Sigmoid colon (tissue), 7 donors: ENCODE measurements at places on chromosomes 16 and 17.

DNA sequence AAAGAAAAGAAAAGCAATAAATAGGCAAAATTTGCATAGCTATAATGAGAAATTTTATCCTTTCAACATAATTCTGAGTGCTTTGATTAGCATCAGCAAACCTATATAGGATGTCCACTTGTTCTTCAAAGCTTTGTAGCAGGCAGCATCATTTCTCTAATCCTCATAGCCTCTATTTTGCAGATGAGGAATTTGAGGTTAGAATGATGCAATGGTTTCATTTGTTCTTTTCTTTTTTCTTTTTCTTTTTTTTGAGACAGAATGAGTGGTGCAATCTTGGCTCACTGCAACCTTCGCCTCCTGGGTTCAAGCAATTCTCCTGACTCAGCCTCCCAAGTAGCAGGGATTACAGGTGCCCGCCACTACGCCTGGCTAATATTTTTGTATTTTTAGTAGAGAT, 594.4 kb downstream of the TOX3 start:
- DNase-seq = no peak

GRCh38 chr17:30021708-30022317, 80.4 kb downstream of the EFCAB5 start:
- no peak for DNase-seq

DNA sequence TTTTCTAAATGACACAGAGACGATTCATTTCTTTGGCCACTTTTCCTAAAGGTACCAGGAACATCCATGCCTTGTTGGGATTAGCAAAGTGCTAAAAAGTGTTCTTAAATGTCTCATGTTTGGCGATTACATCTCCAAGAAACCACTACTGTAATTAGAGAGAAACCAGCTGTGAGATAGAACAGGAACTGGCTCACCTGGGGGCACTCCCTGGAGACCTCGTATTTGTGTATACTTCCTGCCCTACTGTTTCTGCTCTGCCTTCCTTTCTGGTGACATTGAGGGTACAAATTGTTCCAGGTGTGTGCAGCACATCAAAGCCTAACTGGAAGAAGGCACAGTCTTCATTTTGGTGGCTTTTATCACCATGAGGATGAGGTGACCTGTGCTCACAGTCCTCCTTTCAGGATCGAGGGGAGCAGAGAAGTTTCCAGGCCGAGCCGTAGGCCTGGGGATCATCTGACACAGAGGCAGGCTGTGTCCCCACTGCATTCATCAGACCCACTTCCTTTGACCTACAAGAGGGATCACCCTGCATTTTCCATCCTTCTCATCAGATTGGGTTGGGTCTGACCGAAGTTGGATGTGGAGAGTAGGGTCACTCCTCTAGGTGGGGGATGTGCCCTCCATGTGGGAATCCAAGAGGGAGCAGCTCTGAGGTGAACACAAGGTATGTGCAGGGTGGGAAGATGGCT, 23.7 kb downstream of the CCL4 start:
- DNase-seq = no peak

DNA sequence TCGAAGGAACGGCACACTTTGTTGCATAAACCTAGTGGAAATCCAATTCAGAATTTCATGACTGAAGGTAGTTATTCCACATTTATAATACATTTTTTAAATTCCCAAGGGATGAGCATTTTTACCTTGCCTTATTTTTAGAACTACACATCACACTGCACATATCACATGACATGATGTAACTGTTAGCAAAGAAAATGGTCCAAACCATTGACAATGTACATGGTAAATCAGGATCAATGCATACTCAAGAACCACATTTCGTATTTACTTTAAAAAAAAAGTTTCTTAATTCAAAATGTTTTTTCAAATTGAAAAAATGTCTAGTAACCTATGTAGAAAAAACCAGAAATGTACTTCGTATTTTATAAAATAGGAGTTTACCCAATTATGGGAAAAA, 2.5 kb downstream of the KANSL1 start:
- no peak for DNase-seq

DNA sequence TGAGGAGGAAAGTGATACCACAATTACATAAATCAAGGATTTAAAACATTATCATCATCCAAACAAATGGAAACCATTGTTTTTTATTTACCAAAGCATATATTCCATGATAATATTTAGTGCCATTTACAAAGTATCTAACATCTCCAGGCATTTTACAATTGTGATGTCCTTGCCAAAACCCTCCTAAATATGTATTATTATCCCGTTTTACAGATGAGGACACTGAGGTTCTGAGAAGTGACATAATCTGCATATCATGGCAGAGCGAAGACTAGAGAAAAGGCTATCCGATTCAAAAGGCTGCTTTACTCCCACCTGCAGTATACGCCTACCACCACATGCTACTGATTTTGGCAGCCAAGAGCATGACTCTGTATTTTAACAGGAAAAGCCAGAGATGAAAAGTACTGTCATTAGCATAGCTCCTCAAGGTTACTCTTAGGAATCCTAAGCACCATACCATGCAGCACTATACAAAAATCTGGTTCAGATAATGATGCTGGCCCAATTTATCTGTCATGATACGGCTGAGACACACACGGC, 301.4 kb downstream of the CA10 start:
- DNase-seq = no peak
